ENCODE measurements at places on chromosomes 1 and 21. TPM values are rescaled to one million over a fixed set of nuclear protein-coding genes. Genes with fewer than 3 reads are reported as not detected.

- no peak for DNase-seq
These were observed 177.1 kb upstream of the RAB4A start for GRCh38 chr1:229093609-229094336.

- peak; percentile 26 for DNase-seq
These were observed 386.3 kb downstream of the DISC1 start for GRCh38 chr1:232012773-232013386.

- DNase-seq, result no peak
These were observed 46.1 kb upstream of the ABCG1 start for GRCh38 chr21:42172596-42173483.

- DNase-seq, result no peak
These were observed 133.9 kb upstream of the CD34 start for GRCh38 chr1:208044589-208045462.

- no peak for DNase-seq
These were observed 33.7 kb downstream of the PSEN2 start for GRCh38 chr1:226903819-226904716.

DNA sequence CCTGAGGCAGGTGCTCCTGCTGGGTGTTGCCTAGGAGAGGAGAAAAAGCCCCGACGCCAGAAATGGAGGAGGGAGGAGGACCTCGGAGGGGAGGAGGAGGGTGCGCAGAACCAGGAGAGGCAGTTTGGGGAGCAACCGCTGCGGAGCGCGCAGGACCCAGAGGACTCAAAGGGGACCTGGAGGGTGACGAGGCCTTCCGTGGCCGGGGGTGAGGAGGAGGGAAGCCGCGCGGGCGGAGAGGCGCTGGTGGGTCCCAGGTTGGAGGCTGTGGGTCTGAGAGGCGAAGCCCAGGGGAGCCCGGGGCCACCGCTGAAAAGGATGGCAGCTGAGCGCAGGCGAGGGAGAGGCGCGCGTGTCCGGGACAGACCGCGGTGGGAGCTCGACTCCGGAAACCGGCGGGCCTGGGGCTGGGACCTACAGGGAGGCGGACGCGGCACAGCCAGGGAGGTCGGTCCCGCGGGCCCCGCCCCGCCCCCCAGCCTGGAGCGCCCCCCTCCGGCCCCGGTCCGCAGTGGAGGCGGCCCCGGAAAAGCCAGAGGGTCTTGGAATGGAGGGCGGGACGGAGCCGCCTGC is 15.1 kb downstream of the RNF223 start:
- DNase-seq, result no peak

DNA sequence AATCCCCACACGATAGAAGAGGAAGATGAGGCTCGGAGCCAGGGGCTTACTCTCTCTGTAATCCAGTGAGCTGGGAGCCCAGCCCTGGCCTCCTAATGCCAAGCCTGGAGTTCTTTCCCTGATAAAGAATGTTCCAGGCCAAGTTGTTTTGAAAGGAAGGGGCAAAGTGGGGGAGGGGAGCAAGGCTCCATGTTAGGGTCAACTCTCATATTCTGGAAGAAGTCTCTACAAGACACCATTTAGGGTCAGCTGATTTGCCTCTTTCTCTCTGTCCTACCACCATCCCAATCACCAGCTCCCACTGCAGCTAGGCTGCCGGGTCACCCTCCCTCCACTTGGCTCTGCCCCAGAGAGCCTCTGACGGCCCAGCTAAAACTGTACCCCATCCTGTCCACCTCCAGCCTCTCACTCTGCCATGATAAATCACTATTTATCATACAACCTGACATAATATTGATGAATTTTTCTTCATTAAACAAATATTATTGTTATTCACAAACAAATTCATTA is 95.0 kb downstream of the GLIS1 start:
- no peak for DNase-seq

DNA sequence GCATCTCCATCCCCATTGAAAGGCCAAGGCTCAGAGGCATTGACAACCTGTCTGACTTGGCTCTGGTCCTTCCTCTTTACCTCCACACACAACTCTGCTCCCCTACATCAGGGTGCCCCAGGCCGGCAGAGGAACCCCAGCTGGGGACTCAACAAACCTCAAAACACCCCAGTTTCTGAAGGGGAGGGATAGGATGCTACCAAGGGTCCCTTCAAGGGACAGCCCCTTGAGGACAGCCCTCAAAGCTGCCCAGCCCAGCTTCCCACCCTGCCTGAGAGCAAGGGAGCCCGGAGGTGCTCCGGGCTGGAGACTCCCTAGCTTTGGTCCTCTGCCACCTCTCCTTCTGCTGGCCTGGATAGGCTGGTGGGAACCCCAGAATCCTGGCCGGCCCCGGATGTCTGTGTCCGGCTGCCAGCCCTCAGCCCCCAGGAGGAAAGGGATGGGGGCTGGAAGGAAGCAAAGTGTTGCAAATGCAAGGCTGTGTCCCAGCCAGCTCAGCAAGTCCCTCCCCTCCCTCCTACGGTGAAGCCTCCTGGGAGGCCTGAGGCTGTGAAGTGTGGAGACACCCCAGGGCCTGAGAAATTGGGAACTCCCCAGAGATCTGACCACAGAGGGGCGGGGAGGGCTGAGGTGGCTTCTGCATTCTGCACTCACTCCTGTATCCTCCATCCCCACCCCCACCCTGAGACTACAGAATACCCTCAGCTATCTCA is 1.1 kb upstream of the MARCKSL1 start:
- peak; percentile 49 for DNase-seq

DNA sequence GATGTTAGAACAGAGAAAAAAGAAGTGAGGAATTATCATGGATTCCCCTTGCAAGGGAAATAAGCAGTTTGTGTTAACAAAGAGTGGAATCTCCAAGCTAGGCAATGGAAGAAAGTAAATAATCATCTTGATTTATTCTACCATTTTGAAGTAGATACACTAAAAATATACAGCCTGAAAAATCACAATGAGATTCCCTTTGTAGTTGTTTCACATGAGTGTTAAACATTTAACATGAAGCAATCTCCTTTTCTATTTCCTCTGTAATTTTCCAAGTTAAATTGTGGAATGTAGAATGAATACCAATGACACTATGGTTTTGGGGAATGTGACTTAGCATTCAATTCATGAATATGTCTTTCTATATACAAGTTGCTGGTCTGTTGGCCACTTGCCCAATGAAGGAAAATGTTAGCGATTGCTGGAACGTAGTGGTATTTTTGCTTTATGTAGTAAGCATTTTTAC is 5.7 kb downstream of the TGFB2 start:
- DNase-seq, result no peak

- no peak for DNase-seq
These were observed 480.6 kb downstream of the SETD4 start for GRCh38 chr21:35579520-35580293.

DNA sequence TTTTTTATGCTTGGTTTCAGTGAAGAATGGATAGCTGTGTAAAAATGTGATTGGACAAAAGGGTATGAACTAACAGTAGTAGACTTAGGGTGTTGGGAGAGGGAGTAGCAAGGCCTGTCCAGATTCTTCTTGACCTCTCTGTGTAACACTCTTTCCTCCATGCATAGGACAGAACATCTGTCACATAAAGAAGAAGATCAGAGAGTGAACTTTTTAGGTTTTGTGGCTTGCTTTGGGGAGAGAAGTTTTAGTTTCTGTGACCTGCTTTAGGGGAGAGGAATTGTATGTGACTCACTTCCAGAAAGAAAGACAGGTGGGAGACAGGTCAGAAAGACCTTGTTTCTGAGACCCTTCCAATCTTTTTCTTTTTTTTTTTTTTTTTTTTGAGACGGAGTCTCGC is 27.3 kb upstream of the LRRC52 start:
- no peak for DNase-seq

GRCh38 chr1:177200290-177200689 is 29.5 kb downstream of the BRINP2 start:
- DNase-seq, result no peak

DNA sequence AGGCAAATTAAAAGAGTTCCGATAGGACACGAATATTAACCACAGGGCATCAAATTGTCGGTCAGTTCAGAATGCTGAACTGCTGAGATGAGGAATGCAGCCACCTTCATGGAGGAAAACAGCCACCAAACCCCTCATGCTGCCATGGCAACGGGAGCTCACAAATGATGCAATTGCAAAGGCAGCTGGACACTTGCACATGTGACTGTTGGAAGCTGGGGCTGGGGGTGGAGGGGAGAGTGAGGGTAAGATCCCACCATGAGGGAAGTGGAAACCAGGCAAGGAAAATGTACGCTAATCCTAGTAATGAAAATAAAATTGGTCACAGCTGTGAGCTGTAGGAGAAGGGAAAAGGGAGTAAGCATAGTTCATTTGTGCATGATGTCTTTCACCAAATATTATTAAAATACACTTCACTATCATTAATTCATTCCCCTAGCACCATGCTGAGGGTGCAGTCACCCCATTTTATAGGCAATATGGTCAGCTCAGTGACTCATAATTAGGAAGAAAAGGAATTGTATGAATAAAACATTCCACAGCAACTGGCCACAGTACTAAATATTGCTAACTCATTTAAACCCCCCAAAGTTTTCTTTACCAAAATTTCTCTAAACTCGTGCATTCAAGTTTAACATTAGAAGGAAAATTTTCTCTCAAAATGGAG is 15.3 kb downstream of the BECN2 start:
- no peak for DNase-seq

DNA sequence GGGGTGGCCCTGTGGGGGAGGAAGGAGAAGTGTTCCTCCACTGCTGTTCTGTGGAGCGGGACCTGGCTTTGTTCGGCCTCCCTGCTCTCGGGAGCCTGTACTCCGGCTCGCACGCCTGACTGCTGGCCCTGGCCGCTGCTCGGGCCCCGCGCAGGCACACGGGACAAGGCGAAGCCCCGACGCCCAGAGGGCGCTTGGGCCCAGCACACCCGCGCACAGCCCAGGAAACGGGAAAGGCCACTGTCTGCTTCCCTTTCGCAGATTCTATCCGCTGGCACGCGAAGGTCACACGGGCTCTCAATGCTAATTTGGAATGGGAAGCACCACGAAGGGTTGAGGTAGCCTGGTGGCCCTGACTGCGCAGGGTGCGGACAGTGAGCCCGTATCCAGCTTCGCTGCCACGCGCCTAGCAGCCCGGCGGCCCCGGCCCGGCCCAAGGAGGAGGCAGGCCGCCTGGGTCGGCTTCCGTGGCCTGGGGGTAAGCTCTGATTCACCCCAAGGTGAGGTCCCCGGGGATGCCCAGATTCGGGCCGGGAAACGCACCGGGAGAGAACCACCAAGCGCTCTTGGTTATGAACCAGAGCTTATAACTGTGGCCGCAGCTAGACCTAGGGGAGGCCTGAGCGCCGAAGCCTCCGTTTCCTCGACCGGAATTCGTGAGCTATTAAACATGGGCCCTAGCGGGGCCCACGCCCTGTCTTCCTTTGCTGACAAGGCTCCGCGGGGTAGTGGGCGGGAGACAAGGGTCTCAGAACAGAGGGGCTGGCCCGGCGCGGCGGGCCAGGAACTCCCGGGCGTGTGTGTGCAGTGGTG is 19.7 kb upstream of the TBX15 start:
- DNase-seq, result no peak

DNA sequence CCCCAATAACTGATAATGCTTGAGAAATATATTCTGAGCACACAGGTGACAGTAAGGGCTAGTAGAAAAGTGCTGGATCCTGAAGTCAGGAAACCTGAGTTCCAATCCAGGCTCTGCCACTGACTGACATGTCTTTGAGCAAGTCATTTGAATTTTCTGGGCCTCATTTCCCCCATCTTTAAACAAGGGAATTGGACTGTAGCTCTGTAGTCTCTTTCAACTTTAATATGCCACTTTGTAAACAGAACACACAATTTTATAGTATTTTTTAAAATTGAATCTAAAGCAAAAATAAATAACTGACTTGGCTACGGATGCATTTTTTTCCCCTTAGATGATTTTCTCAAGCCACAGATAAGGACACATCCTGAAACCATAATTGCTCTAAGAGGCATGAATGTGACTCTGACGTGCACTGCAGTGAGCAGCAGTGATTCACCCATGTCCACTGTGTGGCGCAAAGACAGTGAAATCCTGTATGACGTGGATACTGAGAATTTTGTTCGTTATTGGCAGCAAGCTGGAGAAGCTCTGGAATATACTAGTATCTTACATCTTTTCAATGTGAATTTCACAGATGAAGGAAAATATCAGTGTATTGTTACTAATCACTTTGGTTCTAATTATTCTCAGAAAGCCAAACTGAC is 37.0 kb downstream of the LRIG2 start:
- no peak for DNase-seq

GRCh38 chr1:58755468-58755872 is 28.4 kb downstream of the JUN start:
- DNase-seq, result peak; percentile 28

The B4GALT3 gene
- 23.2 TPM for total RNA-seq

The KLF17 gene
- not detected for total RNA-seq

The OR2L2 gene
- not detected for total RNA-seq

The DNM3 gene
- total RNA-seq, result 1.2 TPM

The GBP4 gene
- 6.2 TPM for total RNA-seq

The SPOCD1 gene
- not detected for total RNA-seq

The GUCA2B gene
- not detected for total RNA-seq

The ID3 gene
- total RNA-seq, result 75.2 TPM

The DMBX1 gene
- not detected for total RNA-seq

Data from left ventricle myocardium inferior (tissue), 1 donor.